ENCODE measurements at places on chromosomes 6 and 20. TPM values are rescaled to one million over a fixed set of nuclear protein-coding genes. Genes with fewer than 3 reads are reported as not detected.
A peak's percentile ranks its signal among the peaks of the same experiment; 100 is the strongest.

Gene EMILIN3
- 0.51 TPM for total RNA-seq

Gene FAM83C
- not detected for total RNA-seq

GRCh38 chr20:848193-848592, 14.7 kb downstream of the FAM110A start:
- H3K27me3 ChIP-seq: no peaks in the 10 kb centered on the region
- DNase-seq: no peak
- H3K4me1 ChIP-seq: peaks cover 6% of the 10 kb centered on the region
- H3K27ac ChIP-seq: no peak overlapping the region
- H3K4me3 ChIP-seq: no peak overlapping the region

DNA sequence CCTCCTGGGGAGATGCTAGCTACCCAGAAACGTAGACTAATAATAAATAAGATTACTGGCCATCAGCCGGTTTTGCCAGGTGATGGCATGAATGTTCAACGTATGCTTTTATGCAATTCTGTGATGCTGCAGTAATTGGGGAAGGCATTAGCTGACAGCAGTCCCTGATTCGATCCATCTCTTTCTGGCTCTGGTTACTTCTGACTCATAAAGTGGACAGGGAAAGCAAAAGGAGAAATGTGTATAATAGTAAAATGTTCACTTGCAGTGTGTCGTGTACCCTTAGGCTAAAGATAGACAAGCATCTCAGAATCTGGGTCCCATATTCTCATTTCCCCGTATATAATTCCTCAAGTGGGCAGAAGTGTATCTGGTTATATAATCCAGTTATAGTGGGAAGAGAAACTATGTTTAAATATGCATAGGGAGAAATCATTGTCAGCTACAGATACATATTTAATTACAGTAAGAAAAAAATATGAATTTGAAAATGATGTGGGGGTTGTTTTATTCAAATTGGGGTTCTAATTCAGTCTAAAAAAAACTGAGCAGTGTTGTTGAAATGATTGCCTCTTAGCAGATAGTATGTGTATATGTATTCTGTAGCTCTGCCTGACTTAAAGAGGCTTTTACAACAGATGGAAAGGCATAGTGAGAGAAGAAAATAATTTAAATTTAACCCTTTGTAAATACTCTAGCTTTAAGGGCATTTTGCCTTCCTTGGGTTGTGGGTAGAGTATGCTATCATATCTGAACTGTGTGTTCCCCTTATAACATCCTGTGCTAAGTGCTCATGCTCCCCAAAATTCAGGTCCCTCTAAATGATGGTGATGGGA, 40.6 kb downstream of the DOK5 start:
- H3K27me3 ChIP-seq: no peaks in the 10 kb centered on the region
- H3K4me3 ChIP-seq: no peak overlapping the region
- H3K27ac ChIP-seq: no peak overlapping the region
- no peaks in the 10 kb centered on the region for H3K36me3 ChIP-seq
- H3K4me1 ChIP-seq: no peaks in the 10 kb centered on the region

Gene SLC13A3
- total RNA-seq: 0.39 TPM

Gene OR2H1
- total RNA-seq: not detected

- H3K27me3 ChIP-seq: no peaks in the 10 kb centered on the region
- H3K4me3 ChIP-seq: no peak overlapping the region
- no peak overlapping the region for H3K27ac ChIP-seq
- no peaks in the 10 kb centered on the region for H3K4me1 ChIP-seq
- no peaks in the 10 kb centered on the region for H3K36me3 ChIP-seq
Measured at GRCh38 chr20:21156266-21156665, 30.4 kb downstream of the KIZ start.

Gene BPIFB6
- not detected for total RNA-seq

Gene KIF25
- not detected for total RNA-seq

- no peaks in the 10 kb centered on the region for H3K36me3 ChIP-seq
- peak overlapping the region; percentile 82 for H3K27ac ChIP-seq
- no peak overlapping the region for H3K4me3 ChIP-seq
- peaks cover 33% of the 10 kb centered on the region for H3K4me1 ChIP-seq
- H3K27me3 ChIP-seq: no peaks in the 10 kb centered on the region
Measured at GRCh38 chr6:43934803-43935602, 165.0 kb downstream of the VEGFA start.

- no peaks in the 10 kb centered on the region for H3K27me3 ChIP-seq
- no peak overlapping the region for H3K27ac ChIP-seq
- no peaks in the 10 kb centered on the region for H3K36me3 ChIP-seq
- H3K4me1 ChIP-seq: no peaks in the 10 kb centered on the region
- DNase-seq: no peak
- H3K4me3 ChIP-seq: no peak overlapping the region
Measured at GRCh38 chr6:168784426-168784825, 343.4 kb downstream of the SMOC2 start.

DNA sequence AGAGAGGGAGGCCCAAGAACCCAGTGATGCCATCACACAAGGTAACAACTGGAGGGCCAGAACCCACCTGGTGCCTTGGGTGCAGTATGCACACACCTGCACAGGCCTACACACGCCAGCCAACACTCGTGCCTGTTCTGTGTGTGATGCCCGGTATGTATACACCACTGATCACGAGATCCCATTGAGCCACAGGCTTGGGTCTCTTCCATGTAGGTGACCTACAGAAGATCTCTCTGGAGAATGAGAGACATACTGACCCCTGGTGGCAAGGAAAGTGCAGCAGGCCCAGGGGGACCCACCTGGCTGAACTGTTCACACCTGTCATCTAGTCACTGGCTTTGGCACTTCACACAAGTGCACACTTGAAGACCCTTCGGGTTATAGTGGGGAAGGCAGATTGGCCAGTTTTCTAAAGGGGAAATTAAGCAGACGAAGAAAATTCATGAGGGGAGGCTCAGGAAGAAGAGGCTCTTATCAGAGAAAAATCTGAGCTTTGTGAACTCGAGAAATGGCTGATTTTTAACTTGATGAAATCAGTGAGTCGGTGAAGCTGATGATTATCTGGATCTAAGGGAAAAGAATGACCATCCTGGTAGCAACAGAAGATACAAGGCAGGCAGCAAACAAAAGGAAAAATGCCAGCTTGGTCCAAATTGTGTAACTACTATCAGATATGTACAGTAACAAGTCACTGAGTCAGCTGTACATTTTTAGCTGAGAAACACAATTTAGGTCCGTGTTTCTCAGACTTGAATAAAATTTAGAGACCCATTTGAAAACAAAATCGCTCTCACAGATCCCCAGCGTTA, 69.1 kb upstream of the PBOV1 start:
- H3K27ac ChIP-seq: peak overlapping the region; percentile 13

- no peaks in the 10 kb centered on the region for H3K27me3 ChIP-seq
- peak; percentile 2 for DNase-seq
- no peak overlapping the region for H3K4me3 ChIP-seq
- no peak overlapping the region for H3K27ac ChIP-seq
- no peaks in the 10 kb centered on the region for H3K4me1 ChIP-seq
Measured at GRCh38 chr6:152783217-152783878, 32.8 kb downstream of the VIP start.

Gene CASS4
- total RNA-seq: 0.67 TPM

DNA sequence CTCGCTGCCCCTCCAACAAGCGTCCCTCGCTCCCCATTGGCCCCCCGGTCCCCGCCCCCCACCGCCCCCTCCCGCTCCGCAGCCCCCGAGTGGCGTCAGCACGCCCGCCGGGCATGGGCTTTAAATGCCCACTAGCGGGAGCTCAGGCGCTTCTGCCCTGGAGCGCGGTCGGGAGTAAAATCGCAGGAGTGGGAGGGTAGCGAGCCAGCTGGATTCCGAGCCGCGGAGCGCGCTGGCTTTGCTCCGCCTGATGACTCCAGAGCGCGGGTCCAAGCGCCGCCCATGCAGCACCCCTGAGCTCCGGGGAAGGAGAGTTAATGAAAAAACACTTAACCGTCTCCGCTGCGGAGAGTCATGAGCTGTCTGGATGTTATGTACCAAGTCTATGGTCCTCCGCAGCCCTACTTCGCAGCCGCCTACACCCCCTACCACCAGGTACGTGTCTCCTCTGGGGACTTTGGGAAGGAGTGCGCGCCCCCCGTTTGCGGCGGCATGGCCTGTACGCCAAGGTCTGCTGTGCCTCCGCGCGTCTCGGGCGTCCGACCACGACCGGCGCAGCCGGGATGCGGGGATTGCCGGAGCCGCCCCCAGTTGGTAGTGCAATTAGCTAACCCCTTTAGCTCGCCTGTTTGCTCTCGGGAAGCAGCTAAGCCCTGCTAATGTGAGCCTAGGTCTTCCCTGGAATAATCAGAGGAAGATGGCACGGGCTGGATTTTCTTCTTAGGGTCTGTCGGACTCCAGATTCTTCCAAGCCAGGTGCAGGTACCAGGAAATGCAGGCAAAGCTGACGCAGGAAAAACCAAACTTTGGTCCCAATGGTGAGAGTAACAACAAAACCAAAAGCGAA, at the start of gene VGLL2:
Gene VGLL2, plus strand, starts transcription at position 149 of the 847 bp plus-strand sequence. Its CDS starts 206 bp downstream, at position 355.
- H3K4me3 ChIP-seq: peak within 1 kb of the TSS; percentile 27
- H3K4me1 ChIP-seq: no peaks in the 10 kb centered on the region
- H3K27me3 ChIP-seq: peaks cover 5% of the 10 kb centered on the region
- H3K27ac ChIP-seq: no peak within 1 kb of the TSS

- H3K4me3 ChIP-seq: no peak overlapping the region
- H3K27ac ChIP-seq: no peak overlapping the region
- no peak for DNase-seq
- no peaks in the 10 kb centered on the region for H3K27me3 ChIP-seq
- peaks cover 13% of the 10 kb centered on the region for H3K4me1 ChIP-seq
- H3K36me3 ChIP-seq: no peaks in the 10 kb centered on the region
Measured at GRCh38 chr20:45835825-45836224, 2.2 kb downstream of the SNX21 start.

Gene TNXB
- total RNA-seq: 3.9 TPM

DNA sequence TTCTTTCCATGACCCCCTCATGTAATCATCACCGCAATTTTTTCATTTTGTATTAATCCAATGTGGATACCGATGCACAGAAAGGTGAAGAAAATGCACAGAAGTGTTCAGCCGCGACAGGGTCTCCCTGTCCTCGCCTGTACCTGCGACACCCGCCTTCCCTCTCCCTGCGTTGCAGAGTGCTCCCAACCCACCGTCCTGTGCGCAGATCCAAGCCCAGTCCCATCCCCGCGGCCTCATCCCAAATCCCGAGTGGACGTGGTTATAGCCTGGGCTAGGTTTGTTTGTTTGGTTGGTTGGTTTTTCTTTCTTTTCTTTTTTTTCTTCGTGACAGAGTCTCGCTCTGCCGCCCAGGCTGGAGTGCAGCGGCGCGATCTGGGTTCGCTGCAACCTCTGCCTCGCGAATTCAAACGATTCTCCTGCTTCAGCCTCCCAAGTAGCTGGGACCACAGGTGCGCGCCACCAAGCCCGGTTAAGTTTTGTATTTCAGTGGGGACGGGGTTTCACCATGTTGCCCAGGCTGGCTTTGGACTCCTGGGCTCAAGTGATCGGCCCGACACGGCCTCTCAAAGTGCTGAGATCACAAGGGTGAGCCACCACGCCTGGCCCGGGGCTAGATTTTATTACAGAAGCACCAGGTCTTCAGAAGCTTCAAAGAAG, 536 bp upstream of the RAET1G start:
- peak overlapping the region; percentile 32 for H3K4me3 ChIP-seq
- no peaks in the 10 kb centered on the region for H3K4me1 ChIP-seq
- no peaks in the 10 kb centered on the region for H3K36me3 ChIP-seq
- peaks cover 1% of the 10 kb centered on the region for H3K27me3 ChIP-seq
- no peak for DNase-seq

Gene LPA
- total RNA-seq: not detected

Gene BMP5
- total RNA-seq: 0.49 TPM

Gene MMP24
- 13.0 TPM for total RNA-seq

DNA sequence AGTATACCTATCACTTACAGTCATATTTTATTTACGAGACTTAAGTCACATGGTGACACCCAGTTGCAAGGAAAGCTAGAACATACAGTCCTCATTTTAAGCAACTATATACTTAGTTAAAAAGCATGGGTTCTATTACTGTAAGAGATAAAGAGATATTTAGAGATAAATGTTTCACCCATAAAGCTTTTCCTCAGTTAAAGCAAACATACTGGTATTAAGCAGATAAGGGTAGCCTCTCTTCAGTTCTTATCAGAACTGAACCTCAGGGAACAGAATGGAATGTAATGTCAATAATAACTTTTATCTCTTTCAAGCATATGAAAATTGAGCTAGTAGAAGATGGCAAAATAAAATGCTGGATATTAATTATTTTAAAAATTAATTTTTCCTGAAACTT, 9.9 kb upstream of the ASCC3 start:
- H3K27me3 ChIP-seq: no peaks in the 10 kb centered on the region
- no peak for DNase-seq
- no peak overlapping the region for H3K4me3 ChIP-seq
- H3K36me3 ChIP-seq: no peaks in the 10 kb centered on the region
- H3K27ac ChIP-seq: no peak overlapping the region
